ENCODE measurements at places on chromosomes 1 and 21.
A peak's percentile ranks its signal among the peaks of the same experiment; 100 is the strongest.

DNA sequence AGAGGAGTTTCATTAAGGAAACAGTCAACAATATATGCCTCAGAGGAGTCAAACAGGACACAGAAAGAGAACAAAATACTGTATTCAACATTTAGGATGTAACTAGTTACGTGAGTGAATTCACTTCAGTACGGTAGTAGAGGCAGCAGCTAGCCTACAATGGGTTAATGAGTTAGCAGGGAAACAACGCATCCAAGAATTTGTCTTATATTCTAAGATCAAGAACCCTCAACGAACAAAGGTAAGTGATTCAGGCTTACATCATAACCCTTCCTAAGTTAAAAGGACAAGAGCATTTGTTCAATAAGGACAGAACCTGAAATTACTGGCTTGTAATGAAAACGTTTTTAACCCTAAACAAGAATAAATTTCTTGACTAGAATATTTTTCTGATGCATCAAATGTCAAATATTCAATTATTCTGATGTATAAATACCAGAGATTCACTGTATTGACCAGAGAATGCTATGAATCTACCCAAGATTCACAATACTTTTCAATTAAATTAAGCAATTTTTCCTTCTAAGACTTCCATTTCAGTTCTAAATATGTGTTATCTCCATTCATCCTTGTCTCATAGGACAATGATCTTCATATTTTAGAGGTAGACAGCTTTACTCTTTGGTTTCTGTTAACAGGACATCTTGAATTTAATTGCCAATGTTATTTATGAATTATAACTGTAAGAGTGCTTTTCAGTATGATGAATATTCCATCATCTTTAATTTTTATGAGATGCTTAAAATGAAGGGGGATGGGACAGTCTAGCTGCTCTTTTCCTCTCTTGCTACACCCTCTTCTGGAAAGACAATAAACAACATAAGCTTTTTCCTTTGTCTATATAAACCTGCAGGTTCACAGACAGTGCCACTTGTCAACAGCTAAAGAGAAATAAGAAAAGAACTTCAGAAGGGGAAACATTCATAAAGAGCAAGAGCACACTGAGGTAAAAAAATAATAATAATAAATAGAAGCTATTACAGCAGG, 209.5 kb downstream of the SMYD3 start:
- DNase-seq, result no peak

- DNase-seq, result no peak
Observed at GRCh38 chr1:203549309-203549708, 55.4 kb downstream of the OPTC start.

GRCh38 chr1:61404597-61405376, 320.2 kb downstream of the TM2D1 start:
- DNase-seq, result no peak

DNA sequence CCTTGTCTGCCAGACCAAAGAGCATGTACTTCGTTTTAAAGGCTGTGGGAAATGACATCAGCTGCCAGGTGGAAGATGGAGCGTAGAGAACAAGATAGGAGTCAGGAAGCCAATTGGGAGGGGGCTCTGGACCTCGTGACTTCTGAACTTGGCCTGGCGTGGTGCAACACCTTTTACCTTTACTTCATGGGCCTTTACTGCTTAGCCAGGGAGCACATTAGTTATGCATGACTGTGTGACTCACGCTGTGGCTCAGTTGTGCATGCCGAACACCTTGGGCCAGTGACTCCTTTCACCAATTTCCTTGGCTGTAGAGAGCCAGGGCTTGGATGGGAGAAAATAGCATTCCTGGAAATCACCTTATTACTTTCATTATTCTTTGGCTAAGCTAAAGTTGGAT, 7.2 kb downstream of the XCL1 start:
- DNase-seq, result no peak

- DNase-seq, result no peak
Observed at GRCh38 chr1:44283524-44284173, 70.4 kb downstream of the DMAP1 start.

DNA sequence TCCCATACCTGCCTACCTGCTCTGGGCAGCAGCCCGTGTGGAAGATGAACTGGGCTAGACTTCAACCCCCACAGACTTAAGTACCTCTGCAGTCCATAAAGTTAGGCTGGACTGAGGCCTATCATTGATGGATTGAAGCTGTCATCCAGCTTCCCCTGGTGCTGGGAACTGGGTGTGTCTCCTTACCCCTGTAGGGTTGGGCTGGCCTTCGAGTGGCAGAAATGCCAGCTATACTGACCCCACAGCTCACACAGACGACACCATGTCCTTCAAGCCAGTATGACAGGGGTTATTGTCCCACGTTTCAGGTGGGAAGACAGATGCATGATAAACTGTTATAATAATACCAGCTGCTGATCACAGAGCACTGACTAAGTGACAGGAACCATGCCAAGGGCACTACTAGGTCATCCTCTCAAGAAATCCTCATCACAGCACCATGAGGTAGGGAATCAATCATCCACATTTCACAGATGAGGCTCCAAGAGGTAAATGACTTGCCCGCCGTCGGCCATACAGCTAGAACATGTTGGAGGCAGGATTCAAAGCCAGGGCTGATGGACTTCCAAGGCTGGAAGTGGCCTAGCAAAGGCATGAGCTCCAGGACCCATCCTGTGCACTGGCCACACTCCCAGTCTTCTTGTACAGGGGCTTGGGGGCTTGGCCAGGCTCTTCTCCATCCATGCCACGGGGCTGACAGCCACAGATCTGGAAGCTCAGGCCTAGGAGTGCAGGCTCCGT, at the start of gene BEST4:
BEST4 (minus strand) TSS at position 51 of the 741 bp plus-strand sequence. CDS start 465 bp downstream, outside the sequence.
- no peak for DNase-seq

DNA sequence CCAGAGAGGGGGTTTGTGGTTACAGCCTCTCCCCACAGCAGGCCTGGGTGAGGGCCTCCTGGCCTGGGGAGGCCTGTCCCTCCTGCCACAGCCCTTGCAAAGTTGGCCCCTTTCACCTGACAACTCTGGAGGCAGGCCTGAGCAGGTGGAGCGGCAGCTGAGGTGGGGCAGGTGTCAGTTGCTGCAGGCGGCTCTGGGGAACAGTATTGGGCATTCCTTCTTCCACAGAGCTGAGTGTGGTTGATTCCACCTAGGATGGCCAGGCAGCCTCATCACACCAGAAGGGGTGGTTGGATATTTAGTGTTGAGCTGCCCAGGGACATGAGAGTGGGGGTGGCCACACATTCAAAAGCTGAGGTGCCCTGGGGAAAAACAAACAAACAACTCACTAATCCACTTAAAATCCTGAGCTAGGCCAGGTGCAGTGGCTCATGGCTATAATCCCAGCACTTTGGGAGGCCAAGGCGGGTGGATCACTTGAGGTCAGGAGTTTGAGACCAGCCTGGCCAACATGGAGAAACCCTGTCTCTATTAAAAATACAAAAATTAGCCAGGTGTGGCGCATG, 31.1 kb downstream of the PIGP start:
- DNase-seq, result no peak

DNA sequence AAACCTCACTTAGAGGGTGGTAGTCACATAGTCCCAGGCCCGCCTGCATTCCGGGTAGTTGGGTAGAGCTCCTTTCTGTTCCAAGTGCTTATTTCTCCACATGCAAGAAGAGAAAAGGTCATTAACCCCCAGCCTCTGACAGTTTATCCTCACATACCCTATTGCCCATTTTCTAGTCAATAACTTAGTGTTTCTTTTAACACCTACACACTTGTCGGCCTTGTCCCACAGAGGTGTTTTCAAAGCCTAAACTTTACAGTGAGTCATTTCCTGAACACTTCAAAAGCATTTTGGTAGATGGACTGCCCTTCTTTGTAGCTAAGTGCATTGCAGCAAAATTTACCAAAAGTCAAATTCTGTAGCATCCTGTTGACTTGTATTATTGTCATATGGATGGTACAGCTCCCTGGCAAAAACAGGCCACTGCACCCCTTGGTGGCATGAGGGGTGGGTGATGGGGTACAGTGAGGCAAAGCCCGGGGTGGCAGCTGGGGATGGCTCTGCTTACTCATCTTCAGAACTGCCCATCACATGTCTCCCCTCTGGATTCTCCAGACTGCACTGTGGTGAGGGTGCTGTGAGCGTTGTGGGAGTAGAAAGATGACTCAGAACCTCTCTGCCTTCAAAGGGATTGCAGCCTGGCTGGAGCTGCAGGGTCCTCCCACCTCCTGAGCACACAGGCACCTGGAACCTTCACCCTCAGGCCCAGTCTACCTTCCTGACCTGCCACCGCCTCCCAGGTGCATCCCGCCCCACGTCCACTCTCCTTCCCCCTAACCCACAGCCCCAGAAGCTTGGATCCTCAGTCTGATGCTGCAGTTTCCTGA, 45.8 kb upstream of the DMRTB1 start:
- peak; percentile 66 for DNase-seq

DNA sequence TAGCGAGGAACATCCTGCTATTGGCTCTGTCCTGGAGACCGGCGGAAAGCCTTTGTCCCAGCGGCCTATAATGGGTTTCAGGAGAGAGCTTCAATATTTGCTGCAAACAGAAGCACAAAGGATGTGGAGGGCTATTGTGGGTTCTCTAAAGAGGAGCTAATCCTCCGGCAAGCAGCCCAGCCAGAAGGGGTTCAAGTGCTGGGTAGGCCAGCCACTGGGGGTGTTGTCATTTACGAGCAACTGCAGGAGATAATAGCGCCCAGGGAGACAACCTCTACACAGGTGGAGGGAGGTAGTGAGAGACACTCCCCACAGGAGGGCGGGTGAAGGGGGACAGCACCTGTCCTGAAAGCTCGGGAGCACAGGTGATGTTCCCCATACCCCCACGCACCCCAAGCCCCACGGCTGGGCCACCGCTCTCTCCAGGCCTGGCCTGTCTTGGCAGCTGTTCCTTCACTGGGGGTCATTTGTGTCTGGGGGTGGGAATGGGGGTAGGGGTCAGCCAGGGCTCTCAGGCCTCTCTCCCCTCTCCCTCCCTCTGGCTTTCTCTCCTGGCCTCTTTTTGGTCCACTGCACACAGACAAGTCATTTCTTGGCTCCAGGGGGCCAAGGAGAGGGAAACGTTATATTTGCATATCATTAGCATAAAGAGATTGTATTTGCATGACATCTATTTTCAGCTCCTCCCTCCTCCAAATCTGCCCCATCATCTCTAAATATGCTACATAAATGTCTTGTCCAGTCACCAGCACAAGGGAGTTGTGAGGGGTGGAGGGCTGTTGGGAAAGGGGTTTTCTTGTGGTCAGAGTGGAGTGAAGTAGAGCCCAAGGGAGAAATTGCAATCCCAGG, 22.0 kb upstream of the SLC26A9 start:
- no peak for DNase-seq

GRCh38 chr1:204349602-204350001, 10.1 kb downstream of the PLEKHA6 start:
- no peak for DNase-seq

DNA sequence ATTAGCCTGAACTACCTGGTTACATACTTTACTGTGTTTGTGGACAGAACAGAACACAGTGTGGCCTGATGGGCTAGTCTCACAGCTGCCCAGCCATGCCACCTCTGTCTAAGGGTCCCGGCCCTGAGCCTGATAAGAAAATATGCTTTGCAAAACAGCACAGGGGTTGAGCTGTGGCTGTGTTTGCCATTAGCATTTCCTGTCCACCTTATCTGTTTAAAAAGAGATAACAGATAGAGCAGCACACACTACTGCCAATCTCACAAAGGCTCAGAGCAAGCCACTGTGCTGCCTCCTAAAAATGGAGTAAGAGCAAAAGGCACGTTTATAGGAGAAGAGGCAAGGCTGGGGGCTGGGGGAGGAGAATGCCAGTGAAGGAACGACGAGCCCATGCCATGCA, 95.0 kb downstream of the SUSD4 start:
- no peak for DNase-seq

GRCh38 chr1:10419351-10419750, 10.9 kb upstream of the CENPS start:
- no peak for DNase-seq

GRCh38 chr1:224489534-224490365, 55.2 kb upstream of the WDR26 start:
- no peak for DNase-seq

DNA sequence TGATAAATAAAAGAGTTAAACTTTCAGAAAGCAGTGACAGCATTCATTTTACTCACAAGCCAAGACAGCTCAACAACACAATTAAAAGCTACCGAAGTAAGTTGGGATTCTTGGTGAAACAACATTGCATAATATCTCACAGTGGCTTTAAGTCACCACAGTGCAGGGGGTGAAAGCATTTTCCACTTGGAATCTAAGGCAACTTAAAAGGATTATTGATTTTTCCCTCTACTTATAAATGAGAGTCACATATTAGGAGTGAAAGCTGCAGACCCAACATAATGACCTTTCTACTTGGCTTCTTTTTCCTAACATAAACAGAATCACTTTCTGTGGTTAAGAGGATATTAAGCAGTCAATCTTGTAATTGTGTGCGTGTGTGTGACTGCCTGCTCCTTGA, 536.6 kb upstream of the CXADR start:
- DNase-seq, result no peak

DNA sequence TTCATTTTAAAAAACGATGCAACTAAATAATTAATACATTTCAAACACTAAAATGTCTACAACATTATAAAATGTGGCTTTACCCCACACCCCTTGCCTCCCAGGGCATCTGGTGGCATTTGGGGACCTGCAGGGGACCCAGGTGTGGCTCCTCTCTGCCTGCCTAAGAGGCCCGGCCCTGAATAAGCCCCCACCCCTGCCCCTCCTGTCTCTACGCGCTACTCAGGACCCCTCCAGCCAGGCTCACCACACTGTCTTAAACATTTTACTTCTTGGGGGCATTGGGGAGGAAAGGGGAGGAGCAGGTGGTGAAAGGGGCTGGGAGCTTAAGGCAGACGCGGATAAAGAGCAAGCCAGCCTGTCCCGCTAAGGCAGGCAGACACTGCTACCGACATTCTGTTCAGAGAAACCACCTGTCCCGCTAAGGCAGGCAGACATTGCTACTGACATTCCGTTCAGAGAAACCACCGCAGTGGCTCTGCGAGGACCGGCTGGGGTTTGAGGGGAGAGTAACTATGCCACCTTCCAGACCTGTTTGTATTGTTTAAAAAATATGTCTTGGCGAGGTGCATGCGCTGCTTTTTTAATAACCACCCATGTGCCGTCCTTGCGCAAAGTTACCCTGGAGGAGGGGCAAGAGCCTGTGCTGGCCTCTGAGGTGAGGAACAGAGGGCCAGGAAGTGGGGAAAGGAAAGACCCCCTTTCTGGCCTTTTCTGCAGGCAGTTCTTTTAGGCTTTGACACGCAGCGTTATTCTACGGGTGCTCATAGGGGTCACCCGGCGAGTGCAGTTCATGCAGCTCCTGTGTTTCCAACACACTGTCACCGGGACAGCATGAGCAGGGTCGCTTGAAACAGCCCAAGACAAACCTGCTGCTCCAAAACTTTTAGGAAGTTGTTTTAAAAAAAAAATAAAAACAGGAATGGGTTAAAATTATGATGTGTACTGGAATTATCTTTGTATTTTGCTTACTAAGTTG, 51.3 kb upstream of the RIPK4 start:
- no peak for DNase-seq

DNA sequence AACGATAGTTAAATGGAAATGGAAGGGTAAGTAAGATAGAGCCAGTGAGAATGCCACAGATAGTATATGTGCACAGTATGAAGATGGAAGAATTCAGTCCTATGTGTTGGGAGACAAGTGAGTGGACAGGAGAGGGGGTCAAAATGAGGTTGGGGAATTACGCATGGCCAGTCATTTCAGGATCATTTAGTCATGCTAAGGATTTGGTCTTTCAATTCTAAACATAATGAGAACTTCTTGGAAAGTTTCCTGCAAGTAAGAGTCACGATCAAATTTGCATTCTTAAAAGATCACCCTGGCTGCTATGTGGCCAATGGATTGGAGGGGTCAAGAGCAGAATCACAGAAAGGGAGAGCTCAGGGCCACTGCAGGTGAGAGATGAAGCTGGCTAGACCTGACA, 64.0 kb upstream of the KCNK2 start:
- no peak for DNase-seq
